ENCODE measurements at places on chromosomes 3 and 15.

DNA sequence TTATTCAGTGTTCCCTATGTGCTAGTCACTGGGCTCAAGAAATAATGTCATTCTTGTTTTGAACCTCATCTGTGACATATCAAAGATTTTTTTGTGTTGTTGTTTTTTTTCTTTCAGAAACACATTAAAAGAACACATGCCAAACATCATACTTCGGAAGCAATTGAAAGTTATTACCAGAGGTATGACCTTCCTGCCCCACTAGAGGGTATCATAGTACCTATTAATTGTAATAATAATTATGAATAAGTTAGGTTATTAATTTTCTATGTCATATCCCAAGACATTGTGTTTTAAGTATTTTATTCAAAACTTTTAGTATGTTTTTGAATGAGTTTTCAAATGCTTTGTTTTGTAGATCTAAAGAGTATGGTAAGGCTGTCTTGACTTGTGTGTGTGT, 65.7 kb downstream of the CDIN1 start:
- DNase-seq = no peak

DNA sequence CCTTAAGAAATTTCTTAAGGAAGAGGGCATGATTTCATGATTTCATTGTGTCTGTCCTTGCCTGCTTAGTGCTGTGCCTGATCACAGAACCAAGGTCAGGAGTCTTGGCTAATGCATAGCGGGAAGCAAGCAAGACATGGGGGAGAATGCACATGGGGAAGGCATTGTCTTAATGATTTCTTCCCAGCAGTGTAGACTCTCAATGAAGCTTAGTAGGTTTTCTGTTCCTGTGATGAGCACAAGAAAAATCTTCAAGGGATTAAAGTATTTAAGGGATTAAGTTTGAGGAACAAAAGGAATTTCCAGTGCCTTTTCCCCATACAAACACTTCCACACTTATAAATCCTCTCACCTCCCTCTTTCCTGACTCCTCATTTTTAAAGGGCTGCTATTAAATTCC, 46.9 kb upstream of the SEMA6D start:
- no peak for DNase-seq

- no peak for DNase-seq
Observed at GRCh38 chr3:59286791-59287531, 237.1 kb upstream of the CFAP20DC start.

DNA sequence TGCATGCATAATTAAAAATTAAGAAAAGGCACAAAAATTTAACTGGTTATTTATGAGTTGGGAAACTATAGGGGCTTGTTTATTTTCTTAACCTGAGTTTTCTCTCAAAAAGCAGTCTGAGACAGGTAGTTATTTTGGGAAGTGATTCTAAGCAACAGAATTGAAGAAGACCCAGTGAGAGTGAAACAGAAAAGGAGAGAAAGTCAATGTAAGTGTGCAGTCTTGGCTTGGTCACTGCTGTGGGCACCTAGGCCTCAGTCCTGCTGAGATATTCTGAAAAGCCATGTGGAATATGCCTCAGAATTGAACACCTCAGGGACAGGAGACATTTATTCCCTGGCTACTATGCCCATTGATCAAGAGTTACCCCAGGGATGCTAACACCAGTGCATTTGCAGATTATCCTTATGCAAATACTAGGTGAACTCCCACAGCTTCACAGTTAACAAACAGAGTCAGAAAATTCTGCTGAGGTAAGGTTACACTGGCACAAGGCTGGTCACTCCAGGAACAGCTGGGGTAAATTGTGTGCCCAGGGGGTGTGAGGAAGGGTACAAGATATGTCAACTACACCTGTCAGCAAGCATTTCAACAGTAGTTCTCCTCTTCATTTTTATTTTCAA, 222.7 kb downstream of the EFHB start:
- DNase-seq = no peak

DNA sequence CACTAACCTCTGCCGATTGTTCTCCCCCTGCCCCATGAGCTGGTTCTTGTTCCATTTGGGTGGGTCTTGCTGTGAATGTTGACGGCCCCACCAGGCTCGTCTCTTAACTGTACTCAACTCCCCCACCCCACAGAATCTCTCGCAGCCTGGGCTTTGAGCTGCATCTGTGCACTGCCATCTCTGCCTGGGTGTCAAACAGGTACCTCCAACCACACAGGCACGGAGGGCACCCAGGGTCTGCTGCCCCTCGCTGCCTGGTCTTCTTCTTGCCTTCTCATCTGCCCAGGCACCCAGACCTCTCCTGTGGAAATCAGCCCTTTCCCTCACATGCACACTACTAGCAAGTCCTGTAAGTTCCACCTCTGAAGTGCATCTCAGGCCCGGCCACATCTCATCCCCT, 10.1 kb downstream of the TLR9 start:
- no peak for DNase-seq

DNA sequence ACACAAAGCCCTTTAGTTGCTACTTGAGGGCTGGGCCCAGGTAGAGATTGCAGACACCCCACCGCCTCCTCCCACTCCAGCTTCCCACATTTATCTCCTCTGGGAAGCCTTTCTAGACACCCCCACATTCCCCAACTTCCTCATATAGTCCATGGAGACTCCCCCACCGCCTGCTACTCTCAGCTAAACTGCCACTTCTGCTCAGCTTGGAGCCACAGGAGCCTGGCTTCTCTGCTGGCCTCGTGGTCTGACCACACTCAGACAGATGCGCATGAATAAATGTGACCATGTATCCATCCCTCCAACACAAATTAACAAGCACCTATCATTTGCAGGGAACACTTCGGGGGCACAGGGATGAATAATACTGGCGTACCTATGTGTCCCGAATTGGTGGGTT, 10.5 kb upstream of the ACSBG1 start:
- DNase-seq = no peak

GRCh38 chr15:74406992-74407705, 26.6 kb downstream of the SEMA7A start:
- peak; percentile 54 for DNase-seq

DNA sequence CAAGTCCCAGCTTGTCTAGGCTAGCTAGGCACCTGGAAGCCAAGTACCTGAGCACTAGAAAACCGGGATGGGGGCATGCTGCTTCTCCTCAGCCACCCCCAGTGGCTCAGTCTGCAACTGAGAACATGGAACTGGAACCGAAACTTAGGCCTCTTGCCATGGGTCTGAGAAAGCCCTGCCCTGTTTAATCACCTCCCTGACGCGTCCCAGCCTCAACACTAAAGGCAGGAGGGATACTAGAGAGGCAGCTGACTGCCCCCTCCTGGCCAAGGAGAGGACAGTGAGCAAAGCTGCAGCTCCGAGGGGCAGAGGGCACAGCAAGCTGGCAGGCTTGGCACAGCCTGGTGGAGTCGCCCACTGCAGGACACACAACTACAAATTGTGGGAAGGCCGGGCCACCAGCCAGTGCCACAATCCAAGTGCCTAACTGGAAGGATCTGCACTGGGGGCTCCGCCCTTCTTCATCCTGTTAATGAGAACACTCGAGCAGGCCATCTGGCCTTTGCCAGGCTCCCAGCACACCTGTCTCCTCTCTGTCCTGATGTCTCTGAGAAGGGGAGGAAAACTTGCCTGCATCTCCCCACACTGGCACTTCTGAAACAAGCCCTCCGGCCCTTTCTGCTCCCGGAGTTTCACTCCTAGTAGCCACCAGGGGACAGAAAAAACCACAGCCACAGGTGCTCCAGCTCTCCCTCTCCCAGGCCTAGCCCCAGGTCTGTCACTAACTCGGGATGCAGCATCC, 53.7 kb downstream of the BDH1 start:
- DNase-seq = peak; percentile 73

Data from pons (tissue), 1 donor.